COR-L47 (cell line): ENCODE measurements at places on chromosomes 7 and 10.

DNA sequence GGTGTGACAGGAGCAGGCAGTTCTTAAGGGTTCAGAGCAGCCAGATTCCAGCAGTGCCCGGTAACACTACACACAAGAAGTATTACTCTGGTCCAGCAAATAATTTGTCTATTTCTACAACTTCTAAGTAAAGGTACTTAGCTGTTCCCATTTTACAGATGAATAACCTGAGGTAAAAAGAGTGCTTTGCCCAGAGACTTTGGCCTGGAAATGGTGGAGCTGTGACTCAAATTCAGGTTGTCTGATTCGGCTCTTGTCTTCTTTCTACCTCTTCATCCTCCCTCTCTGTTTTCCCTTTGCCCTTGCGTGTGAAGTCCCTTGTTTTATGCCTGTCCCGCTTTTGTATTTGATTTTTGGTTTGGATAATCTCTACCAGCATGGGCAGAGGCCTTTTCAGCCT is 17.1 kb downstream of the SFRP5 start:
- no peak for DNase-seq

- DNase-seq: no peak
Measured at GRCh38 chr10:79162861-79163665, 94.3 kb downstream of the ZMIZ1 start.

DNA sequence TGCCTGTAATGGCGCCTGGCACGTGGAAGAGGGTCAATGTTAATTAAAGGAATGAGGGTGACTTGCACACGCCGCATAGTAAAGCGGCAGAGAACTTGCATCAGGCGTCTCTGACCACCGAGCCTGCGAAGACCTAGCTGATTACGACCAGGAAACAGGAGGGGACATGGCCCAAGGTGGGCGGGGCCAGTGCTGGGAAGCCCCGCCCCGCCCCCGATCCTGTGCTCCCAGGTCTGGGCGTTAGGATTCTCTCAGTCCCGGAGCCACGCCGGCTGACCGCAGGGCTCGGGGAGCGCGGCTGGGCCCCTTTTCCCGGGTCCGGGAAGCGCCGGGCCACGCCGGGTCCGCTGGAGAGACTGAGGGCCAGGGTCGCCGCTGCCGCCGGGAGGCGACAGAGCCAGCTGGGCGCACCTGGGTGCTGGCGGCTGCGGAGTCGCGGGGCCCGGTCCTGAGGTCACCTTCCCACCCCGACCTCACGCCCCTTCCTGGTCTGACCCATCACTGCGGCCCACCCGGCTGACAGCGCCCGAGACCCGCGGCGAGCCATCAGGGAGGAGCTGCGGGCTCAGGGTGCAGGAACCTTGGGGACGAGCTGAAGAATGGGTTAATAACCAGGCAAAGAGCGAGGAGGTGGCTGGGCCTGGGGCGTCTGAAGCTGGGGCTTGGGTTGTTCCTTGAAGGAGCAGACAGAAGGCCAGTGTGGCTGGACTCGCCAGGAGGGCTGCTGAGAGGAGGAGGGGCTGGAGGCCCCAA is 23.0 kb upstream of the GRID1 start:
- no peak for DNase-seq

- no peak for DNase-seq
Measured at GRCh38 chr7:156169474-156170370, 357.5 kb upstream of the SHH start.

DNA sequence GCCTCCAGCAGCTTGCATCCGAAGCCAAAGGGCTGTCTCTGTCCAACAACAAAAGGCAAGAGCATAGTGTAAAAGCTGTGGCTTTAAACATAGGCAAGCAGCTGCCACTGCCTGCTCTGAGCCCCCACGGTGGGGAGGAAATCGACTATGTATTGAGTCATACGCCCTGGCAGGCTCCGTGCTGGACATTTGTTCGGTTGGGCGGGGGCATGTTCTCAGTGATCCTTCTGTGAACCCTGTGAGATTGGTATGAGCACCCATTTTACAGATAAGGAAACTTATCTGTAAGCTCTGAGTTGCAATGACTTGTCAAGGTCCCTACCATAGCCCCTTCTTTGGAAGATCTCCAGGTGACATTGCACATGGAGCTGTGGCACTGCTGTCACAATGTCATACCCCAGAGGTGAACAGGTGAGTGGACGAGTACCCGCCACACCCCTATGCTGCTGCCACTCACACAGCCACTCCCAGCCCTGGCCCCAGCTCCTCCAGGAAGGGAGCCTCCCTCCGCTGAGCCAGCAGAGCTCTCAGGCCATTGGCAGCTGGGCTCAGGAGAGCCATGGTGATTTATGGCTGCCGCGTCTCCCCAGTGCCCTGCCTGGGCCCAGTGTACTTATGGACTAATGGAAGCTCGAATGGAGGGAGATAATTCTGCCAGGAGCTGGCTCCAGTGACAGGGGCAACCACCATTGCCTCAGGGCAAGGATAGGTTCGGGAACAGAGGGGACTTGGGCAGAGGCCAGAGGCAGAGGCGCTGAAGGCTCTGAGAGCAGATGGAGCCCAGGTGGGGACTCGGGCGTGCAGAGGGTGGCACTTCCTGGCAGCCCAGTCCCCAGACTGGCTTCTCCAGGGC is 43.7 kb downstream of the UNC5B start:
- DNase-seq: no peak

- no peak for DNase-seq
Measured at GRCh38 chr7:137403353-137403695, 59.8 kb upstream of the PTN start.

GRCh38 chr7:35420656-35421055 is 166.8 kb upstream of the TBX20 start:
- no peak for DNase-seq

- no peak for DNase-seq
Measured at GRCh38 chr10:77357611-77358310, 279.8 kb downstream of the KCNMA1 start.

- DNase-seq: no peak
Measured at GRCh38 chr7:44259547-44260457, 59.0 kb downstream of the YKT6 start.

DNA sequence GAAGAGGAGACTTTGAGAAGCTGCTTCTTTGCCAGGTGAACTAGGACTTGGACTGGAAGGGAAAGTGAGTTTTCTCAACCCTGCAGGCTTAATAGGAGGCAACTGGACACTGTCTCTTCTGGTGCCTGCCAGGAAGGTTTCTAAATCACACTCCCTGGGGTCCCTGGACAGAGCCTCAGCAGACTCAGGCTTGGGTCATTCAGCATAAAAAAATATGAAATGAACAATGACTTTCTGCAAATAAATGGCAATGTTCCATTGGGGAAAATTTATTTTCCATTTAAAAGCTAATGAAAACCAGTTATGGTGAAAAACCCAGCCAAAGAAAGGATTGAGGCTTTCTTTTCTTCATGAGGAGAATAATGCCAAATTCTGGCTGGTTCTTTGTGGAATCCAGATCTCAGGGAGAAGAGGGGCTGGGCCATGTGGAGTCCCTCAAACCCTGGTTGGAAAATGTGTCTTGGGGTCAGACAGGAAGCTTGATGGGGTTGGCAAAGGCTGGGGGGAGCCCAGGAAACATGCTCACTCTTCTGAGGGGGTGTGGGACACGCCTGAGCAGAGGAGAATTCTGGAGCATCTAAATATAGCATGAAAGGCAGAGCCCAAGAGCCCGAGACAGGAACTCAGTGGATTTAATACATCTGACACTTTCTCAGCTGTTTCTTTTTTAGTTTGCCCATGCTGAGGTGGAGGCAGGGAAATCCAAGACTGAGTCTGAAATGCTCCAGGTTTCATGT is 65.2 kb upstream of the EMX2 start:
- DNase-seq: no peak

GRCh38 chr7:33979807-33980355 is 74.5 kb downstream of the BMPER start:
- DNase-seq: no peak

- DNase-seq: no peak
Measured at GRCh38 chr10:18261768-18262231, 121.6 kb downstream of the CACNB2 start.

DNA sequence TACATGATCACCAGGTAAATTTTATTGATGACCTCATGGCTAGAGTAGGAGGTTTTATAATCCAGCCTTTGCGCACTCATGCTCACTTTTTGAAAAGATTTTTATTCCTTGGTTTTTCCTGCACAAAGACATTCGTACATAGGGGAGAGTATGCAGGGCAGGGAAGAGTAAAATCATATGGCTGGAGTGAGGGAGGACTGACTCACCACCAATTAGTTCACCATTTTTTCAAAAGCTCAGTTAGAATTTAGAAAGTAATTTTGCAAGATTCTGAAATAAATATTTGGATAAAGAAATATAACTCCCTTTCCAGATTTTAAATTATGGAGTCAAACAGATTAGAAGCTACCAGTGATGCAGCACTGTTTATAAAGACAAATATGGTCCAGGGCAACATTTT is 111.9 kb downstream of the SEMA3D start:
- no peak for DNase-seq

- no peak for DNase-seq
Measured at GRCh38 chr10:10792681-10793080, 225.0 kb upstream of the CELF2 start.

DNA sequence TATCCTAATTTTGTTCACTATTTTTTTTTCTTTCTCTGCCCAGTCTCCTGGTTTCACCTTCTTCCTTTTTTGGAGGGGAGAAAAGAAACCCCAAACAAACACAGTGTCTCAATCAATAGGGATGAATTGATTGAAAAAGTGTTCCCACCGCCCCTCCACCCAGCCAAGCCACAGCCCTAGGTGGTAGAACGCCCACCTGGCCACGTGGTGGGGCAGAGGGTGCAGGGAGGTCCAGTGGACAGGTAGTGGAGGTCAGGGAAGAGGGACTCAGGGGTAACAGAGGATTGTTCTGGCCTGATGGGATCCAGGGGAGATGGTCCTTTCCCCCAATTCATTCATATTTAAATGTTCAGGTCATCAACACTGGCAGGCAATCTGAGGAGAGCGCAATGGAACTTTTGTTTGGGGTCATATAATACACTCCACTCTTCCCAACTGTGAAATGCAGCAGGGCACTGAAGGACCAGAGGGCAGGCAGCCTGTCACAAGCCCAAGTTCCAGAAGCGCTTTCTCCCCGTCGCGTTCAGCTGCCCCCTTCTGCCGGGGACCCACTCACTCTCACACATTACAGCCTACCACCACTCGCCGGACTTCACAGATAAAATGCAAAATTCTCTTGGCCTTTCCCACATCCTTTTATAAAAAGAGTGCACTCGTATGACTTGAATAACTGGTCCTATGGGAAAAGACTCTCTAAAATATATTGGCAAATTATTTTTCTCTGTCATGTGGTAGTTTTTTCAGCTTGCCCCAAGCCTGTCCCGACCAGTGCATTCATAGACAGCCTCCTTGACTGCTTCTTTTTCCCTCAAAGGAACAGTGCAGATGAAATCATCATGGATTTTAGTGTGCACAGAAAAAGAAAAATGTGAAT is 1.6 kb downstream of the INHBA start:
- DNase-seq: no peak

- no peak for DNase-seq
Measured at GRCh38 chr7:38299275-38299931, 26.0 kb upstream of the TARP start.

GRCh38 chr10:18793951-18794350 is 134.7 kb downstream of the ARL5B start:
- no peak for DNase-seq

- no peak for DNase-seq
Measured at GRCh38 chr10:49133706-49134248, at the start of gene FAM170B. FAM170B (minus strand) TSS chr10:49134021; CDS start chr10:49133918, 103 bp downstream.
